Stimulated activated CD4-positive, alpha-beta T cell treated with anti-CD3 and anti-CD28 coated beads, Interleukin-1b, Interleukin-23, amount 100 ng/mL, for 1 hour (primary cell): ENCODE measurements at places on chromosomes 7 and 10.

GRCh38 chr10:128981251-128981650 is 485.8 kb upstream of the MGMT start:
- no peak for DNase-seq

GRCh38 chr10:63935705-63936104 is 414.5 kb downstream of the REEP3 start:
- no peak for DNase-seq

DNA sequence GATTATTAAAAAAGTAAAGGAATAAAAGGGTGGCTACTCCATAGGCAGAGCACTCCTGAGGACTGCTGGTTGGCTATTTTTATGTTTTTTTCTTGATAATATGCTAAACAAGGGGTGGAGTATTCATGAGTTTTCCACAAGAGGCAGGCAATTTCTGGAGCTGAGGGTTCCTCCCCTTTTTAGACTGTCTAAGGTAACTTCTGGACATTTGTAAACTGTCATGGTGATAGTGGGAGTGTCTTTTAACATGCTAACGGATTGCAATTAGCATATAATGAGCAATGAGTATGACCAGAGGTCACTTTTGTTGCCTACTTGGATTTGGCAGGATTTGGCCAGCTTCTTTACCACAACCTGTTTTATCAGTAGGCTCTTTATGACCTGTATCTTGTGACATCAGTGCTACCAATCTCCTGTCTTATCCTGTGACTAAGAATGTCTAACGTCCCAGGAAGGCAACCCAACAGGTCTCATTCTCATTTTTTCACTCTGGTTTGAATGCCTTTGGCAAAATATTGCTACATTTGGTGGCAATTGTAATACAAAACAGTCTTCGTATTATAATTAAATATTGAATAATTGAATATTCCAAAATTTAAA is 587.8 kb upstream of the POM121L12 start:
- no peak for DNase-seq

GRCh38 chr7:73890555-73891147 is 29.7 kb downstream of the TMEM270 start:
- DNase-seq = no peak

GRCh38 chr7:130142654-130143333 is 62.4 kb downstream of the TMEM209 start:
- no peak for DNase-seq
